Esophagus mucosa (tissue), 1 donor: ENCODE measurements at places on chromosomes 3 and 15. TPM values are rescaled to one million over a fixed set of nuclear protein-coding genes. Genes with fewer than 3 reads are reported as not detected.

GRCh38 chr3:153704115-153704514, 417.1 kb upstream of the ARHGEF26 start:
- peak; percentile 63 for ATAC-seq

DNA sequence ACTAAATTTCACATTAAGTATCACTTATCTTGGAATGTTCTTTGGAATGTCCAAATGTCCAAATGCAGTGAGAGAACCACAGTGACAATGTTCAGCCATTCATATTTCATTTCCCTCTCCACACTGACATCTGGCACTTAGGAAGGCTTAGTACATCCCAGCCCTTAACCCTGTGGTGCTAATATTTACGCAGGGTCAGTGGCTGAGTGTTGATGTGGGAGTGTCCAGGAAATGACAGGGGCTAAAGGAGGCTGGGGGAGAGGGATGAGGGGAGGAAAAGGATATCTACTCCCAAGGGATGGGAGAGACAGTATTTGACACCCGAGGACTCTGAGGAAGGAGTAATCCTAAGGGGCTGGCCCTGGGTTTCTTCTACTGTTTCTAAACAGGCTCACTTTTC, 14.1 kb upstream of the CCR4 start:
- ATAC-seq = no peak

GRCh38 chr3:183161552-183162336, 790 bp downstream of the LAMP3 start:
- ATAC-seq = peak; percentile 35

DNA sequence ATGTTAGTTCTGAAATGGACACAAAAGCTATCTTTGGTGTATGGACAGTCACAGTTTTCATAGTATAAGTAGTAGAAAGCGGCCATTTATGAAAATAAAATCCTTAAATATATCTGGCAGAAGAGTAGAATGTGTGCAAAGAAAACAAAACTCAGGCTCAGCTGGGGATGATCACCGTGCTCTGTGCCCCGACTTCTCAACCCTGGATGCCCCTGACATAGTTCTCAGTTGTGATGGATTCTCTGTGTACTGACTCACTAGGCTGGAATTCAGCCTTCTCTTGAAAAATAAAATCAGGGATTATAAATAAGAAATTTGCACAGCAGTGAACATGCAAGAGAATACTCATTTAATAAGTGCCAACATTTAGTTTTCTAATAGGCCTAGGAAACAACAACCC, 925.1 kb upstream of the NR2F2 start:
- no peak for ATAC-seq

The SEC61A1 gene
- 117 TPM for total RNA-seq

DNA sequence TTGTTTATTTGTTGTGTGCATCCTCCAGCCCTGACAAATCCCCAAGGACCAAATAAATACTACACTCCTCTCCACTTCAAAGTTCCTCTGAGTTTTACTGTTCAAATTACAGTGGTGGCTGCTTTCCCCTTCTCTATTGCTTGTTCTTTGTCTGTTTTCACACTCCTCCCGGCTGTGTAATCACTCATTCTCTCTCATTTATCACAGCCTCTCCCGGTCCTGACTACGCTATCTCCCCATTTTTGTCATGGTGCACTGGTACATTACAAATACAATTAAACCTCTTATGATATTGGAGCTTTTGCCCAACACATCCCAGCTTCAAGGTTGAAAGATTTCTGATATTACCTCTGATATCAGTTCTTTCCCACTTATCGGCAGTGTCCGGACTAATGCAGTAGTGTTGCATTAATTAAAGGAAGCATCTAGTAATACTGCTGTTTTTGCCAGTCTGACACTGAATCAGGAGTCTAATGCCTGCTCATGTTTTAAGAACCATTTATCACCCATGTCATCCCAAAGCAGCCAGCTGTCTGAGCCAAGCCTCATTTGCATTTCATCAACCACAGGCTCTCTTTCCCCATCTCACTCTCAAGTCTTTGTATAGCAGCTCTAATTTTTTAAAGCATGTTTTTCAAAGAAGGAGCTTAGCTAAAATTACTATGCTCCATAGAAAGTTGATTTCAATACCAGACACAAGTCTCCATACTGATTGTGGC, 740.5 kb downstream of the ROBO2 start:
- ATAC-seq = peak; percentile 45

DNA sequence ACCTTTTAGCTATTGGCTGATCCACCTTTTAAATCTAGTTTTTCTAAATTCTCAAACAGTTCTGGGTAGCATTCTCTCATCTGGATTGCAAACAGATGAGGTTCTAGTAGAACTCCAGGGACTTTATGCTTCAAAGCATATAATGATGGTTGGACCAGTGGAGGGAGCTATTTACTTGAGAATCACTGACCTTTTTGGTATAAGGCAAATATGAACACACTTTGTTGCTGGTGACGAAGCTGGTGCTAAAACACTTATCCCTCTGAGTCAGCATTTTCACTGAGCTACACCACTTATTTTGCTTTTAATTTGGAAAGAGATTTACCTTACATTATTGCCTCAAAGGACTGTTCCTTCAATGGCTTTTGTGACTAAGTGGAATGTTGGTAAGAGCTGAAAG, 58.6 kb upstream of the SLITRK3 start:
- ATAC-seq = no peak

The LRRIQ4 gene
- not detected for total RNA-seq

The FGD5 gene
- total RNA-seq = 2.5 TPM

The ITIH1 gene
- 0.12 TPM for total RNA-seq

The DUOXA2 gene
- total RNA-seq = 10.4 TPM

GRCh38 chr15:40064231-40064894, 25.4 kb upstream of the SRP14 start:
- no peak for ATAC-seq

- no peak for ATAC-seq
Measured at GRCh38 chr3:148839805-148840204, 12.2 kb downstream of the CPB1 start.

- ATAC-seq = peak; percentile 95
Measured at GRCh38 chr3:48268381-48268935, 27.6 kb downstream of the ZNF589 start.

DNA sequence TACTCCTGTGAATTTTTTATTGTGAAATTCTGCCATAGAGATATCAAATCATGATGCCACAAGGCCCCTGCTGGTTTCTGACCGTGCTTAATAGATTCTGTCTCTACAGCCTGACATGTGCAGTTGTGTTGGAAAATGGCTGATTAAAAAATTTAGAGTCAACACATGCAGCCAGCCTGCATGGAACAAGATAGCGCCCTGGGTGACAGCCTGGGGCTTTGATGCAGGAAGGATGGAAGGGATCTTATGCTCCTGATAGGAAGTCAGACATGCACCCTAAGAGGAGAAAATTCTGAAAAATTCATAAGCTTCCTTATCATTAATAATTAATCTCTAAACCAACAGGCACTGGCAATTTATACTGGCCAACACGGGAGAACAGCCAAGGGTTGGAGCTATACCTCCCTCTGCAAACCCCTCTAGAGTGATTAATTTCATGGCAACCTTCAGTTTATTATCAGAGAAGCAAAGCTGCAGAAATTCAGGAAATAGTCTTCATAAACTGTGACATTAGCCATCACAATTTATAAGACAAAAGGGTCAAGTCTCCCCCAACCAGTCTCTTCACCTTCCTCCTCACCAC, 198.4 kb downstream of the CADPS start:
- no peak for ATAC-seq

The LYZL4 gene
- total RNA-seq = not detected

The PP2D1 gene
- total RNA-seq = not detected

GRCh38 chr3:106707347-106707746, 669.9 kb upstream of the CCDC54 start:
- ATAC-seq = no peak

- no peak for ATAC-seq
Measured at GRCh38 chr15:98395974-98396610, 252.2 kb upstream of the IGF1R start.

DNA sequence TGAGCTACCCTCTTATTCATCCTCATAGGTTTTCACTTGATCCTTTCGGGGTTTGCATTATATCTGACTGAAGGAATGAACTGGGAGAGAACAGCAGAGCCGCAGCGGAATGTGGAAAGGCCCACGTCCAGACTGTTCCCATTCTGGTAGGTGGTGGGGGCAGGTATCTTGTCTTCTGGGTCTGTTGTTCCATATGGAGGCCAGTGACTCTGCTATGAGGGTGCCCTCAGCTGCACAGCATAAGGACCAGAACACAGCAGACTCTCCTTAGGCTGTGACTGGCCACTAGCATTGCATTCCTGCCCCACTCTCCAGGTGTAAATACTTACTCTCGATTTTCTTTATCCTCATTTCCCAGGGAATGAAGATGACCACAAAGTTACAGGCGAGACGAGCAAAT, 12.1 kb downstream of the TMC3 start:
- ATAC-seq = no peak

- ATAC-seq = no peak
Measured at GRCh38 chr3:115280506-115280905, 133.4 kb upstream of the ZBTB20 start.

GRCh38 chr15:85865070-85865684, 70.5 kb upstream of the KLHL25 start:
- no peak for ATAC-seq

The NEK11 gene
- total RNA-seq = 3.4 TPM

DNA sequence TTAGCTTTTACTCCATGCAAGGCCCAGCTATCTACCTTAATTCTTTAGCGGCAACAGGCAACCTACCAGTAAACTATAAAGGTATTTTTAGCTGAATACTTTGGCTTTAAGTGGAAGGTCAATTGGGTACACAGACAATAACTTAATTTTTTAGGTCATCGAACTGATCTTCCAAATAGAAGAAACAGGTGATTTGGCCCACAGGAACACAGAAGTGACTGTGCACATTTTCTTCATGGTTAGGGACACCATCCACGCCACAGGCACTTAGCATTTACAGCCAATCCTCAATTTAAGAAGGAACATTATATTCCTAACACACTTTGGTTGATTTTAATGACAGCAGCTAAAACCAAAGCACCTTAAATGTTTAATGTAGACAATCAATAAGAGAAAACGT, 1.9 kb downstream of the ARPP19 start:
- no peak for ATAC-seq

GRCh38 chr3:18630295-18630694, 205.2 kb upstream of the SATB1 start:
- ATAC-seq = no peak

GRCh38 chr3:171511450-171511849, 51.2 kb upstream of the TNIK start:
- ATAC-seq = no peak

DNA sequence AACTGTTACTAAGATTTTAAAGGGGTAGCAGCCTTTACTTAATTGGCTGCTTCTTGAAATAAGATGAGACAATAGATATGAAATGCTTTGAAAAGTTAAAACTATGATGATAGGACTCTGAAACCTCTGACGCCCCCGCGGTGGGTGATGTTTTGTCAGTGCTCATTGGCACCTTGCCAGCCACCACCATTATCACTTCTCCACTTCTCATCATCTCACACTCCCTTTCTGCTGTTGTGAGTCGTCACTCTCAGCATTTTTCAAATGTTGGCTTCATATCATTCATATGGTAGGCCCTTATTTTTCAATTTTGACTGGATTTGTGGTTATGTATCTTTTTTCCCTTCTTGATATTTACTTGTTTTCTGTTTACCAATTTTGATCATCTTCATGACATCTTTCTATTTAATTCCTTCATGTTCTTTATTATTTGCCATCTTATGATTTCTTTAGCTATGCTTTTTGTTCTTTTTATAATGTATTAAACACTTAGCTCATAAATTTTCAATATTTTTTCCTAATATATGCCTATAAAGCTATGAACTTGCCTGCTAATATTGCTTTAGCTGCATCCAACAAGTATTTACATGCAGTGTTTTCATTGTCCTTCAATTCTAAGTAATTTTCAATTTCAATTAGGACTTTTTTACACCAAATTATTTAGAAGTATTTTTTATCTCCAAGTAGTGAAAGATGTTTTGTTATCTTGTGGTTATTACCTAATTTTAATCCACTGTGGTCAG, 30.3 kb upstream of the SKOR1 start:
- ATAC-seq = no peak
